ENCODE measurements at places on chromosomes 12 and 14. TPM values are rescaled to one million over a fixed set of nuclear protein-coding genes. Genes with fewer than 3 reads are reported as not detected.
A peak's percentile ranks its signal among the peaks of the same experiment; 100 is the strongest.

- H3K27me3 ChIP-seq: no peaks in the 10 kb centered on the region
- no peaks in the 10 kb centered on the region for H3K36me3 ChIP-seq
- no peak overlapping the region for H3K27ac ChIP-seq
- H3K4me3 ChIP-seq: no peak overlapping the region
- DNase-seq: no peak
- no peaks in the 10 kb centered on the region for H3K4me1 ChIP-seq
Measured at GRCh38 chr14:38578278-38578681, 322.4 kb upstream of the CLEC14A start.

DNA sequence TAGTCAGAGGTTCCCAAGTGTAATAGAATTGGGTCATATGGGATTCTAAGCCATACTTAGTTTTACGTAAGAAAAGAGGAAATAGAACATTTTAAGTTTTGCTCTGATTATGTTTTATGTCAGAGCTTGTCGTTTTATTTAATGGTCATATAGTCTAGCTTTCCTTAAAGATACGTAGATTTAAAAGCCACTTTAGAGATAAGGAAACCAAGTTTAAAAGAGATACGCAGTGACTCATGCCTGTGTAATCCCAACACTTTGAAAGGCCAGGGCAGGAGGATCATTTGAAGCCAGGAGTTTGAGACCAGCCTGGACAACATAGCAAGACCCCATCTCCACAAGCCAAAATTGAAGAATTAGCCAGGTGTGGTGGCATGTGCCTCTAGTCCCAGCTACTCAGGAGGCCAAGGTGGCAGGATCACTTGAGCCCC is 19.5 kb downstream of the MAPK1IP1L start:
- H3K27me3 ChIP-seq: no peaks in the 10 kb centered on the region
- H3K36me3 ChIP-seq: peaks cover 16% of the 10 kb centered on the region
- DNase-seq: no peak
- peaks cover 30% of the 10 kb centered on the region for H3K4me1 ChIP-seq
- no peak overlapping the region for H3K4me3 ChIP-seq

GRCh38 chr12:97752129-97752528 is 289.5 kb downstream of the RMST start:
- H3K27ac ChIP-seq: no peak overlapping the region
- peaks cover 2% of the 10 kb centered on the region for H3K27me3 ChIP-seq
- H3K4me1 ChIP-seq: peaks cover 11% of the 10 kb centered on the region
- DNase-seq: no peak

DNA sequence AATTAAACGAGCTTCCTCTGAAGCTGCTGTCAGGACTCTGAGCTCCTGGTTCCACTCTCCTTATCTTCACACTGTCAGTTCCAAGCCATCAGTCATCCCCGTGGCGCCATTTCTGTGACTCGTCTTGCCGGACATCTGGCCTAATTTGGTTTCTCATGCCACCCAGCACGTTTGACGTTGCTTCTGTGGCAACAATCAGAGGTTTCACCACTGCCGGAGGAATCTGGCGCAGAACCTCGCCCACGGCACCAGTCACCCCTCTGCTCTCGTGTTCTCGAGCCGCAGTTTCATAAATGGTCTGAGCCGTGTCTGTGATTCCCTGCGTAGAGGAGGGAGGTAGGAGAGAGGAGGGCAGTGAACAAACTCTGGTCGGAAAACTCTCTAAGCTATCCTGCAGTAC is 29.7 kb downstream of the BDKRB1 start:
- peaks cover 23% of the 10 kb centered on the region for H3K36me3 ChIP-seq
- peak overlapping the region; percentile 55 for H3K4me3 ChIP-seq
- peak overlapping the region; percentile 96 for H3K27ac ChIP-seq
- no peaks in the 10 kb centered on the region for H3K27me3 ChIP-seq

GRCh38 chr12:110252716-110253115 is 28.3 kb upstream of the ATP2A2 start:
- no peaks in the 10 kb centered on the region for H3K36me3 ChIP-seq
- no peak overlapping the region for H3K4me3 ChIP-seq
- H3K4me1 ChIP-seq: peaks cover 38% of the 10 kb centered on the region
- no peak for DNase-seq
- H3K27me3 ChIP-seq: no peaks in the 10 kb centered on the region

DNA sequence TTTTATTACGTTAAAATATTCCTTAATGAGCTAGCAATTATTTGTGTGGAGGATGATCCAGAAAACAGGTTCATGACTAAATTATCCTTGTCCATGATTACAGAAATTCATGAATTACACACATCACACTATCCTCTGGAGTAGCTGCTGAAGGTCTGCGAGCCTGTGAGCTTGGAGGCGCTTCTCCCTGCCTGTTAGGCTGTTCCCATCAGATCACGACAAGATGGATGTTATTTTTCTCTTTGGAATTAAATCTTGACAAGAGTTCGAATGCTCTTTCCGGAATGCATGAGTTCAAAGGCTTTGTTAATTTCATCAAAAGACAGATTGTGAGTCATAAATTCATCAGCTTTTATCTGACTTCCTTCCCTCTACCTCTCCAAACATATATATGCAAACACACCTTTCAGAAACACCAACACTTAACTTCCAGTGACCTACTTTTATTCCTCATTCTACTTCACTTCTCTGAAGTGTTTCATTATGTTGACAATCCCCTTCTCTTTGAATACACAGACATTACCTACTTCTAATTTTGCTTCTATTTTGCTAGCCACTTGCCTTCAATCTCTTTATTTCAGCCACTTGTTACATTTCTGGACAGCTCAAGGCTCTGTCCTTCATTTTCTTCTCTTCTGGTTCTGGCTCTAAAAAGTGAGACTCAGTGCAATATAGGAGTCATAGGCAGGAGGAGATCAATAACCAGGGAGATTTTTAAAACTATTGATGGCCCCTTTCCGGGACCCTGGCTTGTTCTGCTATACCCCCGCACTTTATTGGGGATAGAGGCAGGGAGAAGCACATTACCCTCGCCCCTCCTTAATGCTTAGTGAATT is 274.6 kb downstream of the BTG1 start:
- DNase-seq: no peak
- H3K4me3 ChIP-seq: no peak overlapping the region

GRCh38 chr12:7496451-7496850 is 7.1 kb downstream of the CD163 start:
- DNase-seq: no peak
- H3K27ac ChIP-seq: no peak overlapping the region
- H3K4me1 ChIP-seq: peaks cover 16% of the 10 kb centered on the region
- no peak overlapping the region for H3K4me3 ChIP-seq
- peaks cover 11% of the 10 kb centered on the region for H3K27me3 ChIP-seq
- no peaks in the 10 kb centered on the region for H3K36me3 ChIP-seq

GRCh38 chr12:7832059-7832696 is 40.5 kb downstream of the SLC2A14 start:
- no peak for DNase-seq
- peaks cover 34% of the 10 kb centered on the region for H3K4me1 ChIP-seq

The CMKLR1 gene
- total RNA-seq: 1.7 TPM

The SRGAP1 gene
- 9.6 TPM for total RNA-seq

The HPD gene
- total RNA-seq: not detected

The FOXN3 gene
- 120 TPM for total RNA-seq

Data from mesothelial cell of epicardium (in vitro differentiated cells).